Suppressor macrophage treated with lipopolysaccharide for 4 hours (primary cell): ENCODE measurements at places on chromosomes 5 and 9.
A peak's percentile ranks its signal among the peaks of the same experiment; 100 is the strongest.

DNA sequence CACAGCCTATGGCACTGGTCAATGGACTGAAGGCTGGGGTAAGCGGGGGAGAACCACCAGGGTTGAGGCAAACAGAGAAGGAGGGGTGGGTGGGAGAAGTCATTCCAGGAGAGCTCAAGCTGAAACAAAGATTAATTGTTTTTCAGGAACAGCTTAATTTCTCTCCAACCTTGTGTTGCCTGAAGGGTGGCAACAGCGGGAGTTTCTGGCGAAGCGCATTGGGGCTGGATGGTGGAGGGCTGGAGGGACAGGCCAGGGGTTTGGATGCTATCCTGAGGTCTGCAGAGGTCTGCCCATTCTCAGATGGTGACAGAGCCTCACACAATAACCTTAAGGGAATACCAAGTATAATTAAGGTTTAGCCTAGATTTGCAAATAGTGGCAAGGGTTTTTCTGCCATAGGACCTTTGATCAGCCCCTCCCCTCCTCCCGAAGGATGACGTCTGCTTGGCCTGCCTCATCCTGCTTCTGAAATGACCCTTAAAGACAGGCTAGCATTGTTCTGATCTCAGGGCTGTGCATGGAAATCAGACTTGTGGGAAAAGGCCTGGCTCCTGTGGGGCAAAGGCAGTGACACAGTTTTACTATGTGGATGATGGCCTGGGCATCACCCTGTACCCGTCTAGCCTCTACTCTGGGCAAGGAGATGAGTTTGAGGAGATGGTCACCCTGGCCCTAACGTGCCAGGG lies 32.7 kb downstream of the PSD2 start:
- DNase-seq: no peak

GRCh38 chr5:117337064-117337749 lies 762.6 kb upstream of the SEMA6A start:
- no peak for DNase-seq

DNA sequence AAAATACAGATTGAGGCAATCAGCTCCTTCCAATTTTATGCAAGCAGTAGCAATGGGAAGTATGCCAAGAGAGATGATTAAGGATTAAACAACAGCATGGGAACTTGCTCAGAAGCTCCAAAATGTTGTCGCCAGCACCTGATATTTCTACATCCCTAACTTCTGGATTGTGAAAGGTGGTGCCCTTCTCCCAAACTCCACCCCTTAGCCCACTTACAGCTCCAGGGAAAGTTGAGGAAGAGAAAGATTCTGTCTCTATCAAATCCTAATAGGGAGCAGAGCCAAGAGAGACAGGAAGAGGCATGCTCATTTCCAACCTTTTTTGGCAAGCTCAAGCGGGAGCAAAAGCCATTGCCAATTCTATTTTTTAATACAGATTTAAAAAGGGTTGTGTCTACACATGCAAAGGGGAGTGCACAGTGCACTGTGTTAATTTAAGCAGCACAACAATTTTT lies 92.4 kb upstream of the NR3C1 start:
- peak; percentile 92 for DNase-seq

GRCh38 chr9:79700607-79701360 lies 129.0 kb downstream of the TLE4 start:
- no peak for DNase-seq
